ENCODE measurements at places on chromosomes 2 and 18.

- no peak for DNase-seq
Observed at GRCh38 chr2:144288438-144288837, 231.5 kb downstream of the ZEB2 start.

DNA sequence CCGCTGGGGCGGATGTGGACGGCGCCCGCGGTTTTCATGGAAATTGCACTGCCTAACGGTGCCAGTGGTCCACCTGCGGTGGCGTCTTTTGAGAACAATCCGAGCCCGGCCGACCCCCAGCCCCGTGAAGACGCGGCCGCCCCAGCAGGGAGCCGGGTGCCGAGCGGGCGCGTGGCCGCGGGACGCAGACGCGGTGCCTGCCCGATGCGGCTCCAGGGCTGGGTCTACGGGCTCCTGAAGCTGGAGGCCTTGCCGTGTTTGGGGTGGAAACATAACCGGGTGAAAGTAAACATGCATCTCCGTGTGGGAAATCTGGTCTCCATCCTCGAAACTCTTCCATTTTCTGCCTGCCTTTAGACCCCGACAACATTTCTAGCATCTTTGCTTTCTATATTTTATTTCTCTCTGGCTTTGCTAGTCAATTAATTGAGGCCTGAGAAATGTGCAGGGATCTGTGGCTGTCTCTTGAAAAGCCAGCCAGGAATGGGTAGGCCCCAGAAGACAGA is 572 bp downstream of the INPP4A start:
- DNase-seq = peak; percentile 72

DNA sequence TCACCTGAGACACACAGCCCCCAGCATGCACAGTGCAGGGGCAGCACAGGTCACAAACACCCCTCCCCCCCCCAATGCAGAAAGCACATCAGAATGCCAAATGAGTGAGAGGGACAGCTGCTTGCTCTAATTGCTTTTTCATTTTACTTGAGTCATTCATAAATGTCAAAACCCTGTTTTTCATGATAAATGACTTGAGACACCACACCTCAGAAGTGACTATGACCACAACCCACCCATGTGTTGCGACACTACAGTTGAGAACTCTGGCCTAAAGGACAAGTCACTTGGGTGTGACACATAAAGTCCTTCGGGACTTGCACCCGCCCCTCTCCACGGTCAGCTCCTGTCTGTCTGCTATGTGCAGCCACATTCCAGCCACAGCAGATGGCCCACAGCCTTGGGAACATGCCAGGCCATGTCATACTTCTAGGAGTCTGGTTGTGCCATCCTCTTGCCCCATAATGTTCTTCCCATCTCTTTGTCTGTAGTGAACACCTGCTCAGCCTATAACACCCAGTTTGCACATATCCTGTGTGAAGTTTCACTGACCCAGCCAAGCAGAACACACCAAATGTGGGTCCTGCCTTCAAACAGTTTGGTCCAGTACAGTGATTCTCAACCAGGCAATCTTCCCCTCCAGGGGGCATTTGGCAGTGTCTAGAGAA is 30.2 kb upstream of the RIOK3 start:
- peak; percentile 30 for DNase-seq

- DNase-seq = no peak
Observed at GRCh38 chr18:62196079-62196478, 9.0 kb downstream of the RELCH start.

DNA sequence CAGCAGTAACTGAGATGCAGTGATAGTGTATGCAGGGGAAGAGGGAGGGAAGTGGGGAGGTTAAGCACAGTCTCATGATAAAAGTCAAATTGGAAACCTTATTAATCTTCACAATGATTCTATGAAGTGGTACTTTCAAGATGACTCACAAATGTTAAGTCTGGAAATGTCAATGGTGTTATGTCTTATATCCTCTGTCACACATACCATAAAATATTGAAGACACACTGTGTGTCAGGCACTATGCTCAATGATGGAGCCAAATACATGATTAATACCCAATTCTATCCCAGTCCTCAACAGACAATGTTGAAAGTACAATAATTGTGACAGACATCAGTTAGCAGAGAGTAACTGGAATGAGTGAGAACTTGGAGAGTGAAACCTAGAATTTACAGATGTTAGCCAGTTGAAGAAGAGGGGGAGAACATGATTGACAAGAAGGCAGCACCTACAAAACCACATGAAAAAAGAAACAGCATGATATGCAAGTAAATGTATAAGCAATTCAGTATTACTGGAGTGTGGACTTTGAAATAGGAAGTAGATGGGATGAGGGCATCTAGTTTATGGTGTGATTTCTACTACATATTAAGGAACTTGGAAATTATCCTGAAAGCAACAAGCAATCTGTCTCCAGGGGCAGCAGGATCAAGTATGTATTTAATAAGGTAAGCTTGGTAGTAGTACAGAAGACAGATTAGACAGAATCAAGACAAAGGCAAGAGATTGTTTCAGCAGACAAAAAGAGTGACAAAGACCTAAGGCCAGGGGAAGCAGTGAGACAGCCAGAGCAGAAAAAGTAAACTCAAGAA is 107.6 kb downstream of the STRN start:
- no peak for DNase-seq

DNA sequence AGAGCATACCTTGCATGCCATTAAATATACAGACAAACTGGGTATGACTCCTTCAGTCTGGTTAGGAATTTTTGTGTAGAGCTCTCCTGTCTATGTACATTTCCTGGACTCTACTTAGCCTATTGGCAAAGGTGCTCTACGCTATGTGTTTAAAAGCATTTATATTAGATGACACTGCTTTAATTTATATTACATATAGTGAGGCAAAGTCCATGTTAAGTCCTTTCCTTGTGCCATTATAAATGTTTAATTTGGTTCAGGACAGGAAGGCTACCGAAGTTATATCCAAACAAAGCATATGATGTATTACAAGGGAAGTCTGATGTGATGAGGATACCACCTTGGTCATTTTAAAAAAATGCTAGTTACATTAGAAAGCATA is 117.4 kb upstream of the RAB27B start:
- DNase-seq = no peak

DNA sequence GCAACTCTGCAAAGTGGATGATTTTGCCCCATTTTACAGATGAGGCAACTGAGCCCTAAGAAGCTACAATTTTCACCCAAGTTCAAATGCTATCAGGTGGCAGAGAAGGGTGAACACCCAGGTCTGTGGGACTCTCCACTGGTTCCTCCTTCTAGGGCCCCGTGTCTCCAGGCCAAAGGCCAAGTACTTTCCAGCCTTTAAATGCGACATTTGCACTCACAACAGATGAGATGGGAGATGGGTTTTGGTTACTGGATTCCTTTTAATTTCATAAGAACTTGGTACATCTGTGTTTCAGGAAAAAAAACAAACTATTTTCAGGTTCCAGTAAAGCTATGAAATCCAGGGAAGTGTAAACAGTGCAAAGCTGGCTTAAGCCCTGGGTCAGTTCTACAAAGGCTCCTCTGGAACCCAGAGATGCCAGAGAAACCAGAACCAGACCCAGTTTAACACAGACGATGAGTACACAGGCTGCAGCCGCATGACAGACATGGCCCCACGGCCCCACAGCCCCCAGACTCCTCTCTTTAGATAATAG is 361.7 kb downstream of the ANAPC1 start:
- DNase-seq = no peak

GRCh38 chr2:149763358-149763757 is 175.8 kb upstream of the MMADHC start:
- no peak for DNase-seq

GRCh38 chr2:38584881-38585280 is 17.8 kb downstream of the HNRNPLL start:
- no peak for DNase-seq

- no peak for DNase-seq
Observed at GRCh38 chr2:529424-529823, 147.8 kb downstream of the TMEM18 start.

DNA sequence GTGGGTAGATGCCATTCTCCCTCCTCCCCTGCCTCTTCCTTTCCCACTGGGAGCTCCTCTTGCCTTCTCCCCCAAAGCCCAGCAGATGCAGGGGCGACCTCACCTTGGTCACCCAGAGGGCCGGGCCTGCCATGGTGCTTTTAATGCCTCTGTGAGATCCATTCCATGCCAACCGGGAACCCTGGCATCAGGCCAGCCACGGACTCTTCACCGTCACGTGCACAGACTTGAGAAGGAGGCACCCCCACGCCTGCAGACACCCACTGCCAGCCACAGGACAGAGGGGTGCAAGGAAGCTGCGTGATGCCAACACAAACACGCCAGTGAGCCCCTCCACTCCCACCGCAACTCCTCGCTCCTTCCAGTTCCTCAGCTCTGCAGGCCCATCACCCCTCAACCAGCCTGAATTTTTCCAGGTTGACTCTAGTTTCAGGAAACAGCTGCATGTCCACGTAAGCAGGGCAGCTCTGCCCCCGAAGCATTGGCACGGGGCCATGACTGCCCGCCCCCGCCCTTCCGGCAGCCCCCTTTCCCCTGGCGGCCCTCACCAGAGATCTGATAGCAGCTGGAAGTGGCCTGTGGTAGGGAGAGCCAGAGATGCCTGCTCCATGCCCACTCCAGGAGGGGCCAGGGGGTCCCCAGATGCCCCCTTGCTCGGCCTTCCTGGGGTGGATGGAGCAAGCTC is 50.8 kb downstream of the DNMT3A start:
- no peak for DNase-seq

DNA sequence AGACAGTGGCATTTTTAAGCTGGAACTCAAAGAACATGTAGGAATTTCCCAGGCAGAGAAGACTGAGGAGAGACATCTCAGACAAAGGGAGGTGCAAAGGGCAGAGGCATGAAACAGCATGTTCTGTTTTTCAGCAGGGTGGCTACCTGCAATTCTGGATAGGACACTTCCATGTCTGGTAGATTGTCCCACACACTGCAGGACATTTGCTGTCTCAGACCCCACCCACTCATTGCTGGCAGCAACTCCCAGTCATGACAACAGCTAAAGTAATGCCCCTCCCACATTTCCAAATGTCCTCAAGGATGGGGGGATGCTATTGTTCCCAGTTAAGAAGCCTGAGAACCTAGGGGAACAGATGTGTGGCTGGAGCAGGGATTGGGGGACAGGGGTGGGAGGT is 40.8 kb downstream of the ANKRD44 start:
- DNase-seq = no peak

- DNase-seq = no peak
Observed at GRCh38 chr2:197559681-197560080, 43.8 kb downstream of the MOB4 start.

DNA sequence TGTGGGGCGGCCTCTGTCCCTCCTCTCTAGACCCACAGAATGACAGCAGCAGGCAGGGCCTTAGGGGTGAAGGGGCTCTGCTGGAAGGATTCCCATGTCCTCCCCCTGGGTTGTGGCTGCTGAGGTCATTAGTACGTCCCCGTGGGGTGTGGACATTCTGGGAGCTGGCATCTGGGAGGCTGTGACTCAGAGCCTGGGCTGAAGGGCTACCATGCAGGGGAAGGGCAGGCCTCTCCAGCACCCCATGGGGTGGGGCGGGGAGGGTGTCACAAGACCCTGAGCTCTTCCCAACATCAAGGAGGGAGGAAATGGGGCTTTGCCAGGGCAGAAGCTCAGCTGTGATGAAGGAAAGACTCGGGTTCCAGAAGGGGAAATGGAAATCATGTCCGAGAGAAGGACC is 105.8 kb upstream of the SMAD2 start:
- DNase-seq = no peak

GRCh38 chr2:10300328-10300920 is 2.3 kb upstream of the HPCAL1 start:
- no peak for DNase-seq

DNA sequence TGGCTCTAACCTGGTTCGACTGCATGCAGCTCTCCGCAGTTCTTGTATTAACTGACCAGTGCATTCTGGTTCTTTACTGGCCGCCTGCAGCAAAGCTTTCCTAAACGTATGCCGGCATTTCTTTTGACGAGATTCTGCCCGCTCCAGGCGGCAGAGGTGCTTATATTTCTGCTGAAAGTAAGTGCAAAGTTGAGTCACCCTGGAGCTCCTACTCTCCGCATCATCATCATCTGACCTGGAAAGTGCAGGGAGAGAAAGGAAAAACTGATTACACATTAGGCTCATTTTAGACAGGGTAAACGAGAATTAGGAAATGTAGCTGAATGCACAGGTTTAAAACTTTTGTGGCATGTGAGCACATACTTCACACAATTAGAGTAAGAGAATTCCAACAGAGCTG is 57.9 kb downstream of the INO80D start:
- no peak for DNase-seq

GRCh38 chr2:18066066-18066465 is 187.6 kb downstream of the KCNS3 start:
- DNase-seq = no peak

- DNase-seq = no peak
Observed at GRCh38 chr18:57956491-57956890, 87.5 kb upstream of the NEDD4L start.

DNA sequence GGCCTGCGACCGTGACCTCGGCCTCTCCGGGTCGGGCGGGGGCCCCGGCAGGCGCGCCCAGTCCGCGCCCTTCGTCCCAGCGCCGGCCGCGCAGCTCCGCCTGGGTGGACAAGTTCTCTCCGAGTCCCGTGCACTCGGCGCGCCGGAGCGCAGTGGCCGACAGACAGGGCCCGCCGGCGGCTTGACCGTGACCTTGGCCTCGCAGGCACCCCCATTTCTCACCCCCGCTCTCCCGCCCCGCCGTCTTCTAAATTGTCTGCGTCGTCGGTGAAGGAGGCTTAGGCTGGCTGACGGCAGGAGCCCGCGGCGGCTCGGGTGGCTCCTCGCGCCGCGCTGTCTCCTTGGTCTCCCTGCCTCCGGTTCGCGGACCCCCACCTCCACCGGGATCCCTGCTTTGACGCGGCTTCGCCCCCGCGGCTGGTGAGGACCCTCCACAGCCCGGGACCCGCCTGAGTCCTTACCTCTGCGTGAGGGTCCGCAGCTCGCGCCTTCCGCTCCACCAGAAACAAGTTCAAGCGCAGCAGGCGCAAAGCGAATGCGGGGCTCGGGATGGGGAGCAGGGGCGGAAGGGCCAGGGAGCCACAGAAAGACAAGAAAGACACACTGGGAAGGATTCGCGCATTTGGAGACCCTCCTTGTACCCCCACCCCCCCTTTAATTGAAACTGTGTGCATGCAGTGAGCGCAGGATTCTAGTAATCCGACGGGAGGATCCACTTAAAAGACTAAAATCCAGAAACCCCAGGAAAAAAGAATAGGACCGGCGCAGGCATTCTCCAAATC is 4.0 kb downstream of the PTGR3 start:
- DNase-seq = peak; percentile 73

GRCh38 chr18:63210521-63210920 is 109.0 kb downstream of the BCL2 start:
- no peak for DNase-seq

GRCh38 chr2:133591164-133591563 is 22.9 kb upstream of the NCKAP5 start:
- peak; percentile 76 for DNase-seq

All from eye (tissue), 1 donor.